Retina (tissue), 1 donor: ENCODE measurements at places on chromosomes 2 and 18.

- DNase-seq: no peak
Measured at GRCh38 chr2:43890855-43891254, 52.1 kb downstream of the ABCG8 start.

DNA sequence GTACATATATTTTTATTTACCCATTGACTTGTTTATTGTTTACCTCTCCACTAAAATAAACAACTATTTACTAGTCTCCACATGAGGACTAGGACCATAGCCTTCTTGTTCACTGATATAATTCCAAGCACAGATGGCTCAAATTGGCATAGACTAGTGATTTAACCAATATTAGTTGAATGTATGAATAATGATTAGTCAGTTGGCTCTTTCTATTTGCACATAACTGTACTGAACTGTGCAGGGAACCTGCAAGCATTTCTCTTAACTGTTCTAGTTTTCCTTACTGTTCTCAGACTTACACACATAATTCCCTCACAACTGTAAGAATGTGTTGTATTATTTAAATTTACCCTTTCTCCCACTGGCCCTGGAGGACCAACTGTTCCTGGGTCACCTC, 91.9 kb downstream of the COL3A1 start:
- no peak for DNase-seq

GRCh38 chr2:78035804-78036203, 513.6 kb upstream of the LRRTM4 start:
- no peak for DNase-seq

GRCh38 chr2:129894616-129895015, 84.8 kb upstream of the RAB6C start:
- DNase-seq: no peak

- peak; percentile 18 for DNase-seq
Measured at GRCh38 chr2:126776255-126776654, 120.3 kb downstream of the GYPC start.

DNA sequence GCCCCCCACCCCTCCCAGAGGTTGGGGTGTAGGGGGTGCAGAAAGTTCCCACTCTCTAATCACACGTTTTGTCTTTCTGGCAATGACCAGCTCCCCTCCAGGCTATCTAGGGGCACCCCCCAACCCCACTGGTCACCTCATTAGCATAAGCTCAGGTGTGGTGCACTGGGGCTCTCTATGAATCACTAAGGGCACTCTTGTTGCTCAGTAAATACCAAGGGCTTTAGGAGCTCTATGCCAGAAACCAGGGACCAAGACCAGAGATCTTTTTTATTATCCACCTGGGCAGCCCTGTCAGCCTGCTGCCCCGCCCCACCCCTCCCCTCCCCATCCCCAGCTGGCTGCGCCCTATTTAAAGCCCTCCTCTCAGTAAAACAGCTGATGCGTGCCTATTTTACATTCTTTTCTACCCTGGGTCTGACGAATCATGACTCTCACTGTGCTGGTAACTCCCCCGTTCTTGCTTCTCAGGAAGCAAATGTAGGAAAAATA, 24.3 kb downstream of the NCK2 start:
- DNase-seq: no peak

DNA sequence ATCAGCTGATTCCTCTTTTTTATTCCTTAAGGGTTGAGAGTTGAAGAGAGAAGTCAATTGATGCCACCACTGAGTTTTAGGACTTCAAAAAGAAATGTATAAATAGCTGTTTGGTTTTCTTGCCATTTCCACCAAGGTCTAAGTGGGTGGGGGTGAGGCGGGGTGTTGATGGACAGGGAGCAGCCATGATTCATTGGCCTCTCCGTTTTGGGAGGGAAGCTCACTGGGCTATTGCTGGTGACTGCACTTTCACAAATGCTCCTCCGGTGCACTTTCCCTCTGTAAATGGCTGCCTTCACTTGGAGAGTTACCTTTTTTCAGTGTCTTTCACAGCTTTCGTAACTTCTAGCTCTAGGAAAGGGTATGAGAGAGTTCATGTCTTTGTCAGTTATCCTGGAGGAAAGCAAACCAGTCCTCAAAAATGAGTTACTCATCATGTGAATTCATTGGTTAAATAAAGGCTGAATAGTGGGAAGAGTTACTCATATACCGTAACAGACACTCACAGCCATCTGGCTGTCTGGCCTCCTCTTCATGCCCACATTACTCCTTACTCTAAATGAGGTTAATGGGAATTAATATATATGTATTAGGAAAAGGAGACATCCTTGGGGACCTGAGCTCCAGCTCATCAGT, 17.4 kb upstream of the CTAGE1 start:
- DNase-seq: no peak

DNA sequence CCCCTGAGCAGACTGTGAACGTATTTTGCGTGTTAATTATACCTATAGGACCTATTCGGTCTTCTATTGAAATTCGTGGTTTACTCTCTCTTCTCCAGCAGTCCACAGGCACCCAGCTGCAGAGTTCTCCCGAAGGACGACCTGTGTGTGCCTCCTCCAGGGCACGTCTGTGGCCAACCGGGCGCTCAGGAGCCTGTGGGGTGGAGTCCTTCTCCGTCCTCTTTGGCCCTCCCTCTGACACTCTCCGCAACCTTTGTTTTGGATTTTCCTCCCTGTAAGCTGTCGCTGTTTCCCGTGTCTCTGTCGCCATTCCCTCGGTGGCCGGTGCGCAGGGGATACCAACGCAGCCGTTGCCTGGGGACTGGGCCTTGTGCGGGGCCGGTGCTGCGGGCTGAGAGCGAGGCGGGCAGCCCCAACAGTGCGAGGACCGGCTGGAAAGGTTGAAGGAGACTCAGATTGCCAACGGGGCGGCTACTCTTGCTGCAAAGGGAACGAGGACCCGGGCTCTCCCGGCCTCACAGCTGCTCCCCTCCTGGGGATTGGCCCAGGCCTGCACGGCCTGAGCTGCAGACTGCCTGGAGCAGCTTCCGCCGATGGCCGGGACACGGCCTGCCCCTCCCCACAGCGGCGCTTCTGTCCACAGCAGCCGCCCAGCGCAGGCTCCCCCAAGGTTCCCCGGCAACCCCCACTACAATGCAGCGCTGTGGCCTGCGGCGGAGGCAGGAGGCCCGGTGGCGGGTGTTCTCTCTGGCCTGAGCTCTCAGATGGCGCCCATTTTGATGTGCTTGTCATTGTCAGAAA, 221.0 kb downstream of the MTX2 start:
- peak; percentile 93 for DNase-seq

DNA sequence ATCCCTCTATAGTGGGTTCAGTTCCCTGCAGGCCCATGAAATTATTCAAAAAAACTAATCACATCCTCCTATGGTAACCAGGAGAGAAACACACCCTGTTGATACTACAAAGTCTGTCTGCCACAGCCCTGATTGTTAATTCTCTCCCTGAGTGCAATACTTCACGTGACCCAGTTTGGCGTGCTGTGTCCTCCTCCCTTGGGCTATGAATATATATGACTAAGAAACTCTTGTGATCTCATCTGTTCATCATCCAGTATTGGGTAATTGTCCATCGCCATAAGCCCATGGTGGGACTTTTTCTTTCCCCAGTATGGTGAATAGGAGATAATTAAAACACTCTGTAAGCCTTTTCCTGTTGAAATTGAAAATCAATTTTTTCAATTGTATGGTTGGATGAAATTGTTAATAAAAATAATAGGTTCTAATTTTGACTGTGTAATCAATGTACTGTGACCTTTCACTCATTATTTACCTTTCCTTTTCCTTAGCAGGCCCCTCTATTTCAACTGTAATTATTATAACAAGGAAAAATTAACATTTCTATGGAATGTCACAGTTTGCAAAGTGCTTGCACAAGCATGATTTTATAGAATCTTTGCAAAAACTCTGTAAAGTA, 1822.6 kb downstream of the SUCLG1 start:
- DNase-seq: no peak

GRCh38 chr18:394987-395362, 105.5 kb downstream of the COLEC12 start:
- DNase-seq: peak; percentile 55

DNA sequence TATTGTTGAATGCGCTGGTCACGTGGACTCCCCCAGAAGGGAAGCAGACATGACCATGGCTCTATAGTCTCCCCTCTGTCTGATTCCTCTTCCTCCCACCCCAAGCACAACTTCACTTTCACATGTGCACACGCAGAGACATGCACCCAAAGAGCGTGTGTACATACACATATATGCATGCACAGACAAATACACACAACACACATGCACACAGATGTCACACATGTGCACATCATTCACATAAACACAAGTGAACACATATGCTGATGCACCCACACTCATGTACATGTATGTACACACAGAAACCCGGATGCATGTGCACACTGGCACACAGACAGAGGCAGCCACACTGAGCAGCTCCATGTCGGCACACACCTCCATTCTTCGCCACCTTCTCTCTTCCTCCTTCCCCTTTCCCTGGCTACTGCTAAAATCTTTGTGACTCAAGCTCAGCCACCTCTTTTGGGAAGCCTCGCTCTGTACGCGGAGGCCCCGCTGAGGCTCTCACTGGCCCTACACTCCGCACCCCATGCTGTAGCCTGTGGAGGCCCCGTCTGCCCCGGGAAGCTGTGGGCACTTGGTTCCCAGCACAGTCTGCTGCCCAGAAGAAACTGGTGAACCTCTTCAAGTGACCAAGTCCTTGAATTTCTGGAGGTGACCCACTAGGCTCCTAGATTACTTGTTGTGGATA, 101.6 kb upstream of the TEX51 start:
- no peak for DNase-seq

- no peak for DNase-seq
Measured at GRCh38 chr2:226376516-226377180, 423.0 kb downstream of the IRS1 start.

GRCh38 chr2:205721057-205721449, 38.8 kb downstream of the NRP2 start:
- DNase-seq: peak; percentile 64

- DNase-seq: no peak
Measured at GRCh38 chr18:62788111-62788510, 72.8 kb downstream of the PHLPP1 start.

DNA sequence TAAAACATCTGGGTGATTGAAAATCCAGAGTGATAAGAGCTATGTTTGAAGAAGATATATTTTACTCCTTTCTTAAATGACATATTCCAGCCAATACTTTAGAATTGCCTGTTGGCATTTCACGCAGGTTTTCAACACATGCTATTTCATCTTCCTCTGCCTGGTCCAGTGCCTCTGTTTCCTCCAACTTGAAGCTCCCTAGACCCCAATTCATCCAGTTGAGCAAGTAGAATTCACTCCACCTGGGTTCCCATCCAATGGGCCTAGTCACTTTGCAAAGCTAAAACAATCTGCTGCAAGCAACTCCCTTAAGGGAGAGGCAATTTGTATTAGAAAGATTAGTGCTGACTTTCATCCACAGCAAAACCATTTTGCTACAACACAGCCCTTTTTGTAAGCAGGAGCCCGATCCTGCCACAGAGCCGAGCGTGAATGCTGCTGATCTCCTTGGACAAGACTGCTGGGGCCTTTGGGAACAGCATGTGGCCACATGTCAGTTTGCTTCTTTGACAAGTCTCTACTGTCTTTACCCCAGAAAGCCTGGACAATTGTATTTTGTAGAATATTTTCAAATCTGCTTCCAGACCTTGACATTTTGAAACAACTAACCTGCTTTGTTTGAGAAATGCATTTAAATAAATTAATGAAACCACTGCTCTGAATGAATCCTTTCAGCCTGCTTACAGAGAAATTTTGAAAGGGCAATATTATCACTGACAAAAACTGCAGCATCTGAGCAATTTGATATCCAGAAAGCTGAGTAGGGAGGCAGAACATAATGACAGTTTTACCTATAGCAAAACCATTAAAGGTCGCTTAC, 259.1 kb downstream of the TDRD15 start:
- DNase-seq: no peak

- no peak for DNase-seq
Measured at GRCh38 chr2:239234191-239235175, 166.3 kb downstream of the HDAC4 start.

DNA sequence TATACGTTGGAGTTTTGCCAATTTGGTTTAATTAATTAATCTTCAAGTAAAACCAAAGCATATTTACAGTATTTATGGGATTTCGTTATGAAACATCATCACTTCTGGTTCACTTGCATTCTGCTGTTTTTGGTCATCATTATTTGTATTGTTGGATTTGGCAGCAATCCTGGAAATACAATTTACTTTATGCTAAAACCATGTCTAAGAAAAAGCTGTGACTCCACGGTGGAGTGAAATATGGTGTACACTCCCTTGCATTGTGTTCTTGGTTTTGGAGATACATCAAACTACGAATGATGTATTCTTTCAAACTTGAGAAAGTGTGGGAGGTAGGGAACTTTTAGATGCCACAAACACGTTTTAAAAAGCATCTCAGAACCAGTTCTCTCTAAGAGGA, 106.4 kb downstream of the CTAGE1 start:
- no peak for DNase-seq

DNA sequence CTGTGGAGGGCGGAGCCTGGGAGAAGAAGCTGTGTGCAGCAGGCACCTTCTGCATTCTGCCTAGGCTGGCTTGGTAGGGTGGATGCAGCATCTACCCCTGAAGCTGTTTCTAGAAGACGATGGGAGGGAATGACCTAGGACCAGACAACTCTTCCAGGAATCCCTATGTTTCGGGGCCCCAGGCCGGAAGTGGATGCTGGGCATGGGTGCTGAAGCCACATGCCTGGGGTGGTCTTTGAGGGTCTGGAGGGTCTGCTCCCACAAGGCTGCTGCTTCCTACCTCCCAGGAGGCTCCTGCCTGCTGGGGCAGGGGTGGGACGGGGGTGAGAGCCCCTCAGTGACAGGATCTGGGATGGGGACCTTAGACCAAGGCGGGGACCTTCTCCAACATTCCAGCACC, 61.0 kb downstream of the CIB4 start:
- DNase-seq: no peak

DNA sequence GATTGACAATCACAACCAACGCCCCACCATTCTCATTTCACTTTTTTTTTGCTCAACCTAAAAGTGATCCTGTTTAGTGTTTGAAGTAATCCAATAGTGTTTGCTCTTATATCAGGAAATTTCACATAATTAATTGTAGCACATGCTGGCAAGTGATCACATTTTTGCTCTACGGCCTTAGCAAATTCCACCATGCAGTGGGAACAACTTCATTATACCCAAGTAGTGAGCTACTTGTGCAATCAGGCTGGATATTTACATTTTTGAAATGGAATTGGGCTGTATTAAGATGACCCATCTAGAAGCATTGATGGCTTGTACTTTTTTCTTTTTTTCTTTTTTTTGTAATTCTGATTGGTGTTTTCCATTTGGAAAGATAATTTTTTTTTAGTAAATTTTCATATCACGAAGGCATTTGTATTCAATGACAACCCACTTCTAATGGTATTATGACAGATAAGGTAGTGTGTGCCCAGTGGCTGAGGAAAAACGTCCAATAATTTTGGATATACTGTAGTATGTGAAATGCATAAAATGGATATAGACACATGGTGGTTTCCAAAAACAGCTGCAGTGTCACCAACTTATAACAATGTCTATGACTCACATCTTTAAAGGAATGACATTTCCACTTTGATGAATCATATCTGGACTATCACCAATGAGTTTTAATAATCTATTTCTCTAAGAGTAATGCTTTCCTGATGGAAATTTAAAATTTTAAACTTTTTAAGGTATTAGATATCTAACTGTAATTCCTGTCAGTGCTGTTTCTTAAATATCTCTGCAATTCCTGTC, 130.6 kb downstream of the COL6A3 start:
- DNase-seq: no peak

GRCh38 chr2:13480057-13480456, 763.3 kb downstream of the TRIB2 start:
- no peak for DNase-seq
